ENCODE measurements at places on chromosomes 2 and 18. TPM values are rescaled to one million over a fixed set of nuclear protein-coding genes. Genes with fewer than 3 reads are reported as not detected.

GRCh38 chr18:51196811-51197660 lies 445 bp downstream of the MEX3C start:
- peak; percentile 61 for DNase-seq

DNA sequence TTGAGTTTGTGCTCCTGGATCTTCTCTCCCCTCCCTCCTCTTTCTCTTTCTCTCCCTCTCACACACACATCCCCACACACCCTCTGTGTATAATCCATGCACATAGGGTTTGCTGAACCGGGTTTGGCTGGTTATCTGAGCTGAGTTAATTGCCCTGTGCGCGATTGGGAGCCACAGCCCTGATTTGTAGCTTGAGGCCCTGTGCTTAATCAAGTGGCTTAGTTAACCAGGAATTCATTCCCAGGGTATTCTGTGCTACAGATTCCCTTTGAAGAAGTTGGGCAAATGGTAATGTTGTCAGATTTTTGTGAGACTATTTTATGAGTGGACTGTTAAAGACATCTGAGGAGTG lies 6.2 kb downstream of the PARD3B start:
- DNase-seq: no peak

- no peak for DNase-seq
Observed at GRCh38 chr2:158783923-158784322, 11.2 kb upstream of the DAPL1 start.

- DNase-seq: peak; percentile 95
Observed at GRCh38 chr2:240565333-240566202, 2.7 kb upstream of the RNPEPL1 start.

KLF11 gene
- 4.1 TPM for total RNA-seq

LCT gene
- total RNA-seq: 12.3 TPM

Measured in stomach (tissue), 19 donors.